T-helper 22 cell (primary cell): ENCODE measurements at places on chromosomes 4 and X.

GRCh38 chrX:68942104-68942503 is 113.3 kb downstream of the EFNB1 start:
- DNase-seq = no peak

DNA sequence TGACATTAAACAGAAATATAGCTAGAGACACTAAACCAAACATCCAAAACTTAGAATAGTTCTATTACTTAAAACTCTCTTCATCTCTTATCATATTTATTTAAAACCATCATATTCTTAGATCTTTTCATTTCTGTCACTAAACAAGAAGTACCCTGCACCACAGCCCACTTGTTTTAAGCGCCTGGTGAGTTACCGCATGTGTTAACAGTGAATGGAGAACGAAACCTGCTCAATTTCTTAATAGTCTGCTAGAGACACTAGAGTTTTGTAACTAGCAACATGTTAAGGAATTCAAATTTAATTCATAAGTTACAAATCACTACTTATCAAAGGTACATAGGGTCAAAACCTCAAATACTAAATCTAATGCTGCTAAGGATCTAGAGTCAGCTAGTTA is 111.5 kb downstream of the FBXW7 start:
- DNase-seq = no peak

- DNase-seq = no peak
These were observed 69.7 kb downstream of the ARAP2 start for GRCh38 chr4:36174570-36174969.

DNA sequence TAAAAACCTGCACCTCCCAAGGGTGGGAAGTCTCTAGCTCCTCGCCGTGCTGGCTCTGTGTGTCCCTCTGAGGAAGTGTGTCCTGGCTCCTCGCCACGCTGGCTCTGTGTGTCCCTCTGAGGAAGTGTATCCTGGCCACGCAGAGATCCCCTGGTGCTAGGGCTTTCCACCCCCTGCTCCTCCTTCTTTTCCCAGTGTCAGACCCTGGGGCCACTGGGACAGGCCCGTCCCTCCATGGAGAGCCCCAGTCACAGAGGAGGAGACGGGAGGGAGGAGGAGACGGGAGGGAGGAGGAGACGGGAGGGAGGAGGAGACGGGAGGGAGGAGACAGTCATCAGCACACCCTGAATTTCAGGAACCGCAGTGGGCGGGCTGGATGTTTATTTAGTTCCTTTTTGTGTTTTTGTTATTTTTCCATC is 53.8 kb upstream of the HGFAC start:
- no peak for DNase-seq

DNA sequence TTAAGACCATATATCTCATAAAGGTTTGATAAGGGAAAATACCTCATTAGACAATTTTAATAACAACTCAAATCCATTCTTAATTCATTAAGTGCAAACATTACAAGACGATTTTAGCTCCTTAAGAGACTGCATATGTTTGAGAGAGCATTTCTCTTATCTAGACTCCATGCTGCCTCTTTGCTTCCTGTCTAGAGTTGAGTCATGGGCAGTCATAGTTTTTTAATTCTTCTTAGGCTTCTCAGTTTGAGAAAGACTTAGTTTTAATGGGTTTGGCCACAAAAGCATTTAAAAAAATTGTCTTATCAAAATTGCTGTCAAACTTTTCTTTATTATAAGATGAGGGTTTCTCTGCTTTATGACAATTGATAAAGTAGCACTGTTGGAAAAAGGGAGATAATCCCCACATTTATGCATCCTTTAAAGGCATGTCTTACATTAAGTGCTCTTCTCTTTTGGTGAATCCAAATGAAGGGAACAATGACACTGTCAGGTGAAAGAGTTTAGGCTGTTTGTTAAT is 713.4 kb downstream of the PCDH18 start:
- no peak for DNase-seq

GRCh38 chrX:123869488-123869887 is 9.6 kb downstream of the XIAP start:
- no peak for DNase-seq

GRCh38 chr4:111066887-111067286 is 444.0 kb upstream of the PITX2 start:
- DNase-seq = no peak

- no peak for DNase-seq
These were observed 148.2 kb upstream of the RPS6KA3 start for GRCh38 chrX:20414762-20415445.

GRCh38 chr4:115272185-115272584 is 158.8 kb upstream of the NDST4 start:
- no peak for DNase-seq

DNA sequence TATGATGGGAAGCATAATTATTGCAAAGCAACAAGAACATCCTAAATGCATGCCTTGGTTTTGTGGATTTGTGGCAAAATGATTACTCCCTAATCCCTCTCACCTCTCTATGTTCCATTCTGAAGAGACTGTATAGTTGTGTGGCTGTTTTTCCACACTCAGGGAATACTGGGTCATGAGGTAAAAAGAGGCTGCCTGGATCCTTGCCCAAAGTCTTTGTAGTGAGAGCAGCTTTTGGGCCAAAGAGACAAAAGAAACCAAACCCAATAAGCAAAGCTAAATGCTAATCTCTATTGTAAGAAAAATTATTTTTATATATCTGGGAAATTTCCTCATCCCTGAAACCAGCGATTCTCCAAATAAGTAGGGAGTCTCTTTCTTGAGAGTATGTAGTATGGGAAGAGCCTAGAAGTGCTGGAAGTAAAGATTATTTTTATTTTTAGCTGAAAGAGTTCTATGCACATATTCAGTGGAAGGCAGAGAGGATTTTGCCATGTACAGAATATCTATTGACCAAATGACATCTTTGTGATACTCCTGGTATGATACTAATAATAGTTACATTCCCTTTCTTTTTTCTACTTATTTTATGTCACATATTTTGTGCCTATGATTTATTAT is 24.9 kb upstream of the SULT1B1 start:
- no peak for DNase-seq

- no peak for DNase-seq
These were observed at the start of gene IL3RA for GRCh38 chrX:1336331-1336943. TSS of gene IL3RA (plus strand) at chrX:1336785. CDS start at chrX:1341766, 4,981 bp downstream.

DNA sequence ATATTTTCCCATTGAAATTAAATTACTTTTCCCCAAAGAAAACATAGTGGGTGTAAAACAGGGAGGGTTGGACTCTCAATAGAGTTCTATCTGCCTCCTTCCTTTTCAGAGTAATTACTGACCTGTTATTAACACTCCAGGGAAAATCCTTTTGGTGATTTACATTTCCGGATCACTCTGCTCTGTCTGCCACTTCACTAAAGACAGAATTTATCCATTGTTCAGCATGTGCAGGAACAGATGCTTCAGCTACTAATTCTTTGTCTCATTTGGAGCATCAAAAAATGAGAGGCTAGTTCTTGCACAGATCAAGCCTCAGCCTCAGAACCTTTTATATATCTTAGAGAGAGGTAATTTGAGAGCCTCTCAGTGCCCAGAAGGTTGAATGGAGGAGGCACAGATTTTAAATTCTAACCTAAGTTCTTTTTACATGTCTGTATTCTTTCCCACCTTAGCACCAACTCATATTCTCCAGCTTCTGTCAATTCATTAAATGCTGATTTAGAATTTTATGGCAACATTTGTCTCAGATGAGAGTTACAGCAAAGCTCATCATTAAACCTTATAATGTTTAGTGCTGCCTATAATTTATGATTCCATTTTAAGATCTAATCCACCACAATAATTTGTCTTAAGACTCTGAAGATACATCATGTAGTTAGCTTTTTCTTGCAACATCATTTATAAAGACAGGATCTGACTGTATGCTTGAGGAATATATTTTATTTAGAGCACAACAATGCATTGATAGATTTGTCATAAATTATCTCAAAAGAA is 1494.4 kb downstream of the STIM2 start:
- DNase-seq = no peak

- DNase-seq = no peak
These were observed 261.7 kb upstream of the GNPDA2 start for GRCh38 chr4:44988011-44988410.

GRCh38 chrX:118164138-118164537 is 47.5 kb upstream of the KLHL13 start:
- DNase-seq = no peak

- DNase-seq = no peak
These were observed 36.8 kb upstream of the ARSD start for GRCh38 chrX:2965965-2966364.
